ENCODE measurements at places on chromosomes 7 and 10. TPM values are rescaled to one million over a fixed set of nuclear protein-coding genes. Genes with fewer than 3 reads are reported as not detected.

CDK13 gene
- 76.8 TPM for total RNA-seq

DNA sequence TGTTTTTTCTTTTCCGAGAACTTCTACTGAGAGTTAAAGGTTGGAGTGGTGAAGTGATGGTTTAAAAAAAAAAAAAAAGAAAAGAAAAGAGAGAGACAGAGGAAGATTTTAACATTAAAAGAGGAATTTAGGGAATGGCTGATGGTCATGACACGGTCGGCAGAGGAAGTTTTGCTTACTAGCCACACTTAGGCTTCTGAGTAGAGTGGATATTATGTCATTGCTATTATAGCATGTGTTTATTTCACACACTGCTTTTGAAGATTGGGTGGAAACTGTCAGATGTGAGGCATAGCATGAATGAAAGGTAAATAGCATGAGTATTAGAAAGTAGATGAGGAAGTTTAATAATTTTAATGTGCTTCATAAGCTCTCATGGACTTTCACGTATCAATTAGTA is 2.5 kb downstream of the KAT6B start:
- DNase-seq: no peak

DNA sequence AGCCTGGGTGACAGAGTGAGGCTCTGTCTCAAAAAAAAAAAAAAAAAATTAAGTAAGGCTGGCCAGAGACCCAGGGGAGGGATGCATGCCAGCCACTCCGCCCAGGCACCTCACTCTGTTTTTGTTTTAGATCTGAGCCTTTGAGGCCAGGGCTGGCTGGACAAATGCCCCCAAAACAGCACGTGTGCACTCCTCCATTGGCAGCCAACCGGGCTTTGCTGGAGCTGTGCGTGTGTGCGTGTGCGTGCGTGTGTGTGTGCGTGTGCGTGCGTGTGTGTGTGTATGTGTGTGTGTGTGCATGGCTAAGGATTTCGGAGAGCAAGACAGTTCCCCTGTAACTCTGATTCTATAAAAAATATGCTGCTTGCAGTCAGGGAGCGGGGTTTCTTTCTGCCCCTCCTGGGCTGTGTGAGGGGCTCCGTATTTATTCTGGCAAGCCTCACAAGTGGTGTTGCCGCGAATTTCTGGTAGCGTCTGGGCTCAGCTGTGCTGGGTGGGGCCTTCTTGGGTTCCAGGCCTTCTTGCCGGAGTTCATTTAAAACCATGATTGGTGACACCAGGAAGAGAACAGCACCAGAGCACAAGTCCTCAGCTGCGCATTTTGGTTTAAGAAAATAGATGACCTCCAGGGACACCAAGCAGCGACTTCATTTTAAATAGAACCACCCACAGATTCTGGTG is 28.1 kb upstream of the UNCX start:
- DNase-seq: no peak

RBM28 gene
- 11.2 TPM for total RNA-seq

GRCh38 chr7:96416116-96416515 is 94.2 kb upstream of the SLC25A13 start:
- no peak for DNase-seq

PROSER2 gene
- 1.8 TPM for total RNA-seq

All from fibroblast of lung (primary cell).